ENCODE measurements at places on chromosomes 1 and 21. TPM values are rescaled to one million over a fixed set of nuclear protein-coding genes. Genes with fewer than 3 reads are reported as not detected.
A peak's percentile ranks its signal among the peaks of the same experiment; 100 is the strongest.

GRCh38 chr1:208631092-208631491 is 386.9 kb upstream of the PLXNA2 start:
- H3K27me3 ChIP-seq, result no peaks in the 10 kb centered on the region
- H3K4me1 ChIP-seq, result no peaks in the 10 kb centered on the region
- no peaks in the 10 kb centered on the region for H3K36me3 ChIP-seq
- H3K27ac ChIP-seq, result no peak overlapping the region

GRCh38 chr1:227330279-227331076 is 12.2 kb upstream of the CDC42BPA start:
- no peak overlapping the region for H3K4me3 ChIP-seq
- no peak for DNase-seq
- no peaks in the 10 kb centered on the region for H3K36me3 ChIP-seq
- no peaks in the 10 kb centered on the region for H3K4me1 ChIP-seq

DNA sequence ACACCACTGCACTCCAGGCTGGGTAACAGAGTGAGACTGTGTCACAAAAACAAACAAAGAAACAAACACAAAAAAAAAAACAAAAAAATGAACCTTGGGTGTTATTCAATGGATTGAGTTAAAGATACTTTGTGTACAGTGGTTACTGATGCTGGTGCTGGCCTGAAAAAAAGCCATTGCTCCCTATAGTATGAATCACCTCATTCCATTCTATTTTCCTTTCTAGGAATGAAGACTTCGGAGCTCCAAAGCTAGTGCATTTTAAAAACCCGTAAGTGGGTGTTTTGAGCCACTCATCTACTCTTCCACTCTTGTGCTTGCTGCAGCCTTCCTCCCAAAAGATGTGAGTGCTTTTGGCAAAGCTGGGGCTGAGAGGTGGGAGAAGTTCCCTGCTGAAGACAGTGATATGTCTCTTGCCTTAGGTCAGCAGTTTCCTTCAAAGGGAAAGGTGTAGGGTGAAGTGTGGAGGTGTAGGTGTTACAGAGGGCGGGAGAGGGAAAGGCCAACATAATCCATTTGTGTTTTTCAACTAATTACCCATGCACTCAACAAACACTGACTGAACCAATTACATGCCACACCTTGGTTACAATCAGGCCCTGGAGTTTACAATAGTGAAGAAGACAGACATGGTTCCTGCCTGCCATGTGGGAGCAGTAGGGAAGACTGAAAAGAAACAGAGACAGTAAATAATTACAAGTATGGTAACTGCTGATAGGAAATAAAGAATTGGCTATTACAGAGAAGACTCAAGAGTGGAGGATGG is 55.0 kb upstream of the SERBP1 start:
- H3K36me3 ChIP-seq, result no peaks in the 10 kb centered on the region
- H3K27me3 ChIP-seq, result no peaks in the 10 kb centered on the region
- H3K27ac ChIP-seq, result no peak overlapping the region
- no peak for DNase-seq

- DNase-seq, result peak; percentile 17
- no peaks in the 10 kb centered on the region for H3K4me1 ChIP-seq
- no peaks in the 10 kb centered on the region for H3K36me3 ChIP-seq
- no peak overlapping the region for H3K27ac ChIP-seq
- H3K4me3 ChIP-seq, result no peak overlapping the region
Observed at GRCh38 chr1:212587016-212587887, 21.3 kb upstream of the ATF3 start.

Gene F3
- 12.6 TPM for total RNA-seq

DNA sequence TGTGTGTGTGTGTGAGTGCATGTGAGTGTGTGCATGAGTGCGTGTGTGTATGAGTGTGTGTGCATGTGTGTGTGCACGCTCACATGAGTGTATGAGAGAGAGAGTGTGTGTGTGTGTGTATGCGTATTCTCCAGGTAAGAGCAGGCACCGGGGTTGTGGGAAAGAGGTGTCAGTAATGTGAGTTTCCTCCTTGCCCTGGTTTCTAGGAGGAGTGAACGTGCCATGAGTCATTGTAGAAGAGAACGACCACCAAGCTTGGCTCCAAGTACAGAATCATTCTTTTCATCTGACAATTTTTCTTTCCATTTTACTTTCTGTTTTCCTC is 79.1 kb downstream of the POFUT2 start:
- H3K4me3 ChIP-seq, result no peak overlapping the region
- H3K27ac ChIP-seq, result no peak overlapping the region
- no peaks in the 10 kb centered on the region for H3K27me3 ChIP-seq
- no peak for DNase-seq
- H3K4me1 ChIP-seq, result no peaks in the 10 kb centered on the region
- peaks cover 98% of the 10 kb centered on the region for H3K36me3 ChIP-seq

DNA sequence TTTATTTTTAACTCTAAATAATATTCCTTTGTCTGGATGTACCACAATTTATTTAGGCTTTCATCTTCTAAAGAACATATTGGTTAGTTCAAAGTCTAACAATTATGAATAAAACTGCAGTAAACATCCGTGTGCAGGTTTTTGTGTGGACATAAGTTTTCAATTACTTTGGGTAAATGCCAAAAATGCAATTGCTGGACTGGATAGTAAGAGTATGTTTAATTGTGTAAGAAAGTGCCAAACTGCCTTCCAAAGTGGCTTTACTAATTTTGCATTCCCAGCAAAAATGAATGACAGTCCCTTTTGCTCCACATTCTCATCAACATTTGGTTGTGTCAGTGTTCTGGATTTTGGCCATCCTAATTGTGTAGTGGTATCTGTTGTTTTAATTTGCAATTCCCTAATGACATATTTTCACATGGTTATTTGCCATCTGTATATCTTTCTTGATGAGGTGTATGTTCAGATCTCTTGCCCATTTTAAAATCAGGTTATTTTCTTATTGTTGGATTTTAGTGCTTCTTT is 113.8 kb downstream of the DPYD start:
- no peaks in the 10 kb centered on the region for H3K36me3 ChIP-seq
- no peak for DNase-seq
- H3K27ac ChIP-seq, result no peak overlapping the region
- H3K4me1 ChIP-seq, result no peaks in the 10 kb centered on the region
- H3K27me3 ChIP-seq, result no peaks in the 10 kb centered on the region

DNA sequence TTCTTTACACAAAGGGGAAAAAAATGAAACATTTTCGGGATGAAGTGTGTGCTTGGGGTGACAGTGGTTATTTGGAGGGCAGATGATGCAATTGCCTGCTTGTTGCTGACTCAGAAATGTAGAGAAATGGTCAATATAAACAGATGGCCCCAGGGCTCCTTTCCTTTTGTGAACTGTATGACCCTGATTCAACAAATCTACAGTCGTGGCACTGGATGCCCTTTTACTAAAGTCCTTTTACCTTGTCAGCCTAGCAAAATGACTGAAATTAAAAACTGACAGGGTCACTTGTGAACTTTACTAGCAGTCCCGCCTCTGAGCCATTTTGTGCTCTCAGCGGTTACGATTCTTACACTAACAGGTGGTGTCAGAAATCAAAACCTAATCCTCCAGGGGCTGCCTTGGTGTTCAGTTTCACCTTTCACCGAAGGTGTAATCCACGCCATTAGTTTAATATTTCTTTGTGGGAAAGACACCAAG is 49.8 kb downstream of the GREM2 start:
- no peaks in the 10 kb centered on the region for H3K4me1 ChIP-seq
- H3K27me3 ChIP-seq, result no peaks in the 10 kb centered on the region
- H3K4me3 ChIP-seq, result no peak overlapping the region
- no peaks in the 10 kb centered on the region for H3K36me3 ChIP-seq
- no peak for DNase-seq

Gene IFFO2
- total RNA-seq, result 19.9 TPM

Gene PAQR7
- total RNA-seq, result 8.0 TPM

- H3K27me3 ChIP-seq, result no peaks in the 10 kb centered on the region
- H3K27ac ChIP-seq, result peak overlapping the region; percentile 64
- H3K4me1 ChIP-seq, result peaks cover 35% of the 10 kb centered on the region
Observed at GRCh38 chr1:170410401-170411166, 121.4 kb upstream of the GORAB start.

DNA sequence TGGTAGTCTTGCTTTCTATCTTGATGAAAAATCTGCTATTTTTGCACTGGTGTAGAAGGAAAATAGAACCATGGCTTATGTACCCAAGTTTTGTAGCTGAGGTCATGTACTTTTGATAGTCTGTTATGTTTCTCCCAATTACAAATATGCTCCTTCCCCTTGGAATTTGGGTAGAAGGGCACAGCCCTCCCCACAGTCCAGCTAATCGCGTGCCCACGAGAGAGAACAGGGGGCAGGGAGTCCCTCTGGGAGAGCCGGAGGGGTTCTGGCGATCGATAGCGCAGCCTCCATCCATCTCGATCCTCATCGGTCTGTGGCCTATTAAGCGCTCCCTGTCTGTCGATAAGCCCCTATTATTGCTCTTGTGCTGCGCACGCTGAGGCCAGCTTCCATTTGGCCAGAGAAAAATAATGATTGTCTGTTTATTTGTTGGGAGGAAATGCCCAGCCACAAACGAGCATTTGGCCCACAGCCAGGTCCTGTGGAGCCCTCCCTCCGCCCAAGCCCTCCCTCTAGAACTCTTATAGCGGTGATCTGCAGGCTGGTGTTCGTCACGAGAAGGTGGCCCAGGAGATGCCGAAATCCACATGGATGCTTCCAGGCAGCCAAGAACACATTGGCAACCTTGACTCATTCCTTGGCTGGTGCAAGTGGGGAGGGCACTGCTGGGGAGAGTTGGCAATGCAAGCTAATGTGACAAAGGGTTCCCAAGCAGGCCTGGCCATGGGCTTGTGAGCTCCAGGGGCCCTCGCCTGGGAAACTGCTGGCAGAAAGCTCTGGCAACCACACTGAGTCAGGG is 134.7 kb upstream of the TNR start:
- DNase-seq, result no peak
- H3K4me1 ChIP-seq, result no peaks in the 10 kb centered on the region
- no peak overlapping the region for H3K4me3 ChIP-seq
- peaks cover 7% of the 10 kb centered on the region for H3K27me3 ChIP-seq
- H3K36me3 ChIP-seq, result no peaks in the 10 kb centered on the region
- no peak overlapping the region for H3K27ac ChIP-seq

Measured in esophagus muscularis mucosa (tissue), 4 donors.